CD4-positive, alpha-beta T cell treated with Interleukin-6 for 4 hours (primary cell): ENCODE measurements at places on chromosomes 3 and 15.

DNA sequence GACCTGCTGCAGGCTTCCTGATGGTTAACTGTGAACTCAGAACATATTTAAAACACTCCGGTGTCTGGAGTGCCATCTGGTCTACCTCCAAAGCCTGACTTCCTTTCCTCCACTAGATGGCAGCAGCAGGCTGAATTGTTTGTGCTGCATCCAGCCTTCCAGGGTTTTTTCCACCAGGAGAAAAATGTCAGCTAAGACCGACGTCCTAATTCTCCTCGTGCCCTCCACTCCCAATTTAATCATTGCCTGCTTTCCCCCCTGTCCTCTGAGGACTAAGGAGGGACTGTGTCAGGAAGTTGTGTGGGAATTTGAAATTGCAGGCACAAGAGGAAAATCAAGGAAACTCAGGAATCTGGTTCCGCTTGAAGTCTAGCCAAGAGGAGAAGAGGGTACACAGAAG lies 165.2 kb upstream of the UMPS start:
- peak; percentile 54 for DNase-seq

- DNase-seq = no peak
These were observed 12.5 kb downstream of the RBM5 start for GRCh38 chr3:50100956-50101845.

DNA sequence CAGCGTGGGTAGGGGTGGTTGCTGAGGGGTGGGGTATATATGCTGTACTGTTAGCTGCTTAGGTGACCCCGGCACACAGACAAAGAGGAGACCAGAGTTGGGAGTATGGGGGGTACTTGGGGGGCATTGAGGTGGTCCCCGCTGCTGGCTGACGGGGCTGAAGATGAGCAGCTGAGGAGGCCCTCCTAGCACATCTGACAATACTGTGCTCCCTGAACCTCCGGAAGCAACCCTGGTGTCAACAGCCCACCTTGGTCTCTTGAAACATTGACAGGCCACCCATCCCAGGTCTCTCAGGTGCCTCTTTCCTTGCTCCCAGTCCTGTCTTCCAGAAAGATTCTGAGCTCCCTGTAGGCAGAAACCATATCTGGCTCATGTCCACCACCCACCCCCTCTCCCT lies 19.2 kb upstream of the SEMA3F start:
- no peak for DNase-seq

DNA sequence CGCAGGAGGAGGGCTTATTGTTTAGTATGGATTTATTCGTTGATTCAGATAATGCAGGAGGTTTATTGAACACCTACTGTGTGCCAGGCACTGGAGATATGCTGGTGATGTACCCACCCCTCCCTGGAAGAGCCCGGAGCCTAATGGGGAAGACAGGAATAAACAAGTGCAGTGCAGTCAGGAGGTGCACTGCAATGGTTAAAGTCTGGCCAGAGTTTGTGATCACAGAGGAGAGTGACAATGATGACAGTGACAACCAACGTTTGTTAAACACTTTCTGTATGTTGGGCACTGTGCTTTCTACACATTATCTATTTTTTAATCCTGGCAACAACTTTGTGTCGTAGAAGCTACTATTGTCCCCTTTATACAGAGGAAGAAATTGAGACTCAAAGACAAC lies 70.4 kb downstream of the THSD4 start:
- no peak for DNase-seq

GRCh38 chr3:152199102-152199840 lies 69.5 kb upstream of the MBNL1 start:
- no peak for DNase-seq

DNA sequence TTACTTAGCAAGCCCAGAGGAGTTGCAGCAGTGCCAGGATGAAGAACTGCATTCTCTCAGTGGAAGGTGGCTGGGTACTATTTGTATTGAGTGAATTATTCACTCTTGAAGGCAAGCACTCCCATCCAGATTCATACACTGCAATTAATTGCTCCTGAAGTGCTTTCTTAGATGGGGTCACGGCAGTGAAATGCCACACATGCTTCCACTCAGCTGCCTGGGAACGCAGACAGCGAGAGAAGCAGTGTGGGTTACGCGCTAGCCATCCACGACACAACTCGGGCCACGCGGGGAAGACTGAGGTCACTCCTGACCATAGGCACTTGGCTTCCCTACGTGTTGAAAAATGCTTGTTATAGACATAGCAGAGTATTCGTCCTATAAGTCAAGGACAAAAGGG lies 30.8 kb upstream of the LMCD1 start:
- no peak for DNase-seq

DNA sequence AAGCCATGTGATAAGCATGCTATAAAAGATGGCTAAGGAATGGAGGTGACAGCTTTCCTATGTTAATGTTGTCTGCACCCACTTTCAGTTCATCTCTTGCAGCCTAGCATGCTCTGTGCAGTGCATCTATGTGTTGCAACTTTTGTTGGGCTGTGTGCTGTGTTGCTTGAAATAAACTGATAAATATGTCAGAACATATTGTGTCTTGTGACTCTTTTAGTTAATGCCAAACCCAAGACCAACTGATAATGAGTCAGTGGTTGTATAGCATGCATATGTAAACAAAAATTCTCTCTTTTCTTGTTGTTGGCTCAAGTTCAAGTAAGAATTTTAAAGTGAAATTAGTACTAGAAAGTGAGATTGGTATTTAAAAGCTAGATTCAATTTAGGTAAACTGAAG lies 37.0 kb upstream of the SCN10A start:
- no peak for DNase-seq

DNA sequence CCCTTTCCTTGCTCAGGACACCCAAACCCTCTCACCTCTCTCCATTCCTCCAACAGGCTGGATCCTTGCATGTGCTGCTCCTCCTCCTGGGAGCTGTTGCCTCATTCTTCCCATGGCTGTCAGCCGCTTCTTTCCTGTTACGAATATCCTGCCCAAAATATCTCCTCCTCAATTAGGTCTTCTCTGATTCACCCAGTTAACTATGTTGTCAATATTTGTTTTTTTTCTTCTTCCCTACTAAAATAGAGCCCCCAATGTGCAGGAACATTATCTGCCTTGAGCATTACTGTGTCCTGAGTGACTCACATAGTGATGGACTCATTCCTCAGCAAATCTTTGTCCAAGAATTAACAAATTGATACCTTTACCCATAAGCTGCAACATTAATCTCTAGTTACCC lies 357.2 kb downstream of the CLSTN2 start:
- no peak for DNase-seq

DNA sequence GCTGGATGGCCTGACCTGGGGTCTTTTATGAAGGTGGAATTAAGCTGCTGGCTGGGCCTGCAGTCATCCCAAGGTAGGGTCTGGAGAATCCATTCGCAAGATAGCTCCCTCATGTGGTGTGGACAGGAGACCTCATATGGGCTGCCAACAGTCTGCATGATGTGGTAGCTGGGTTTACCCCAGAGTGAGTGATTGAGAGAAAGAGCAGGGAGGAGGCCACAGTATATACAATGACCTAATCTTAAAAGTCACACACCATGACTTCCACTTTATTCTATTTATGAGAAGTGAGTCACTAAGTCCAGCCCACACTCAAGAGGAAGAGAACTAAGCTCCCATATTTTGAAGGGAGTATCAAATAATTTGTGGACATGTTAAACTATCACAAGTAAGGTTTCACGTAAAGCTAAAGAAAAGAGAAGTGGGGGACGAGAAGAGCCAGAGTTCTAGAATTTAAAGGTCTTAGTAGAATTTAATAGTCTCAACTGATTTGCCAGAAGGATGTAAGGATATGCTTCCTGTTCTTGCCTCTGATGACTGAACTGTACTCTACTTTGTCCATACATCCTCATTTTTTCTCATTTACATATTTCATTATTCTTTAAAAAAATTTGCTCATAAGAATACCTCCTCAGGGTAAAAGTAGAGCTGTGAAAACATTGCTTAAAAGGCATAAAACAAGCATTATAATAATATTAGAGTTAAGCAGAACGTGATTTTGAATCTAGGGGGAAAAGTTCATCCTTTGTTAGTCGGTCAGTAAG lies 184.4 kb downstream of the PEX5L start:
- no peak for DNase-seq

- no peak for DNase-seq
These were observed 425.3 kb upstream of the MDFIC2 start for GRCh38 chr3:70737666-70738290.

DNA sequence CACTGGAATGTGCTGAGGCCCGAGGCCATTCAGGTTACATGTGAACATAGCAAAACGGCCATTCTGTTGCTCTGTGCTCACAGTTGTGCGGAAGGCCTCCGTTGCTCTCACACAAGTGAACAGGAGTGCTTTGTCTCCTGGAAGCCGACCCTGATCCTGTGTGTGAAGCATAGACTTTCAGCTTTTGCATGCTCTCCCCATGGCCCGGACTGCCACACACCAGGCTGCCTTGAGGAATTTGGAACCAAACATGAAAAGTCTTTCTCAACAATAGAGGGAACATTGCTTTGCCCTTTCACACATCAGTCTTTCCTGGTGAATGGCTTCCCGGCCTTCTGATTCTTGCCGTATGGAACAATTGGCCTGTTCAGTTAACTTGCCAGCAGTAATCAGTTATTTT lies 154.8 kb upstream of the LRIG1 start:
- no peak for DNase-seq

- no peak for DNase-seq
These were observed 484.4 kb upstream of the TPRG1 start for GRCh38 chr3:188687389-188687788.

- DNase-seq = no peak
These were observed 62.9 kb downstream of the ZNF609 start for GRCh38 chr15:64523240-64523639.

- DNase-seq = no peak
These were observed 221.6 kb upstream of the NR2E3 start for GRCh38 chr15:71588746-71589145.

GRCh38 chr3:58567251-58567515 lies 10.0 kb downstream of the FAM107A start:
- DNase-seq = no peak

DNA sequence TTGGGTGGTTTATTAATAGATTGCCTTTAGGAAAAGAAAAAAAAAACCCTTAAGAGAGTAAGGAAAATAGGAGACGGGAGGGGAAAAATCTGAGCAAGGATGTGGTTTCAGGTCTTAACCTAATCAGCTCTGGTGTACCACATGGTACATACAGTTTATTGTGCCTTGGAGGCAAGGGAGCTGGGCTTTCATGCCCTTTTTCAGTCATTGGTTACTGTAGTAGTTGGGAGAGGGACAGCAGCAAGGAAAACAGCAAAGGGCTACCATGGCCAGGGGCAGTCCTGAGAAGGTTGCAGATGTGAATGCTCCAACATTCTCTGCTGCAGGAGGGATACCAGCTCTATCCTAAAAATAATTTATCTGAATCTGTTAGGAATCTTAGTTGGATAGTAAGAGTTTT lies 5.9 kb downstream of the CMC1 start:
- DNase-seq = no peak

DNA sequence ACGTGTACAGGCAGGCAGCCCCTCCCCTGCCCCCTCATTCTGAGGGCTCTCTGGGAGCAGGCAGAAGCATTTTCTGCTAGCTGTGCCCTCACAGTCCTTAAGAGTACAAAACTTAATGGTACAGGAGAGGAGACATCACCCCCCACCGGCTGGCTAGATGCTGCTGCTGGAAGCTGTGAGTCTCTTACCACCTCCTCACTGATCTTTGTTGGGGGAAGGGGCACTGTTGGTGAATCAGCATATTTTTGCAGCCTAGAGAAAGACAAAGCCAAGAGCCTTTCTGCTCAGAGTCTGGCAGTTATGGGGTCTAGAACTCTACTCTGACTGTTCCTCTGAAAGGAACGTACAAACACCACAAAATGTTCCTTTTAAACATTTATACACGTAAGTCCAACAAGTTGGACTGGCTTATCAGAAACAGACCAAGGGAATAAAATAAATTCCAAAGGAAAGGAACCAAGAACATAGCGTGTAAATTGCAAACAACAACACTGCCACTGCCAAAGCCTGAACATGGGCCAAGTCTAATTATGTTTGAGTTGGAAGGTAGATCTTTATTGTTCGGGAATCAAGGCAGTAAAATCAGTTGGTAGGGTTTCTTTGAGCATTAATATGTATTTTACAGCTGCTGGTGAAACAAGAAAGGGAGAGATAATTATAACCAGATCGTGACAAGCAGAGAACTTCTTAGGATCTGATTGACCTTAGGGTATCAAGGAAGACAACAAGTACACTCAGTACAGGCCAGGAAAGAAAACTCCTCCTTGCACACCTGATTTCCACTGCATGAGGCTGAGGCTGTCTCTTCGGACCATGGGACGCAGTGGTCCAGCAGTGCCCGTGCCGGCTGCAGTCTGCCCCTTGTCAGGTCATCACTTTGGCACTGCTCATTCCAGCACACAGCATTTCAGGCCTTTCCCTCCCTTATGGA lies 27.4 kb downstream of the CLK3 start:
- DNase-seq = no peak

DNA sequence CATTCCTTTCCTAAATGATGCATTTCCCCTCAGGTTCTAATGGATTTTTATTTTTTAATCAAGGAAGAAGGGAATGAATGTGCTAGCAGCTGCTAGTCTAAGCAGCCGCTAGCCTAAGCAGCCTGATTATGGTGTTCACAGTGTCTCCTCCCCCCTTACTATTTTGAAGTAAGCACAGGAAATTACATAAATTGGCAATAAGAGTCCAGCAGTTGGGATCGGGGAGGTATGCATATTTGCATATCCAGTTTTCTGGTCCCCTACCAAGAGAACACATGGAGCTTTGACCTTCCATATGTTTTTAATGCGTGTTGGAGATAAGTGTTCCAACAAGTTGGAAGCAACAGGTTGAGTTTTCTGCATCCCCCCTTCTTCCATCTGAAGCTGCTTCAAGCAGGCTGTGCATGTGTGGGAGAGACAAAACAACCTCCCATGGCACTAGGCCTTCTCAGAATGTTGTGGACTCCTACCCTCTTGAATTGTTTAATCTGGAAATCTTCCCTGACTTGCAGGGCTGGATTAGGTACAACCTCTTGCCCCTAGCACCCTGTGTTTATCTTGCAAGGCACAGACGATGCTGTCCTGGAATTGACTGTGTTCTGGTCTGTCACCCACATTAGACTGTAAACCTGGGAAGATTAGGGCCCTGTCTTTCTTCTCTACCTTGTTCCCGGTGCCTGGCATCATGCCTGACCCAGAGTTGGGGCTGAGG lies 124.8 kb upstream of the LRIG1 start:
- no peak for DNase-seq

- no peak for DNase-seq
These were observed 324.4 kb upstream of the CFAP20DC start for GRCh38 chr3:59374091-59374817.

GRCh38 chr3:25849641-25850385 lies 59.9 kb downstream of the OXSM start:
- no peak for DNase-seq

GRCh38 chr3:36911990-36912804 lies 32.7 kb downstream of the TRANK1 start:
- peak; percentile 57 for DNase-seq

- DNase-seq = no peak
These were observed 130.3 kb downstream of the GHSR start for GRCh38 chr3:172317984-172318383.
